ENCODE measurements at places on chromosomes 16 and 17. TPM values are rescaled to one million over a fixed set of nuclear protein-coding genes. Genes with fewer than 3 reads are reported as not detected.
A peak's percentile ranks its signal among the peaks of the same experiment; 100 is the strongest.

DNA sequence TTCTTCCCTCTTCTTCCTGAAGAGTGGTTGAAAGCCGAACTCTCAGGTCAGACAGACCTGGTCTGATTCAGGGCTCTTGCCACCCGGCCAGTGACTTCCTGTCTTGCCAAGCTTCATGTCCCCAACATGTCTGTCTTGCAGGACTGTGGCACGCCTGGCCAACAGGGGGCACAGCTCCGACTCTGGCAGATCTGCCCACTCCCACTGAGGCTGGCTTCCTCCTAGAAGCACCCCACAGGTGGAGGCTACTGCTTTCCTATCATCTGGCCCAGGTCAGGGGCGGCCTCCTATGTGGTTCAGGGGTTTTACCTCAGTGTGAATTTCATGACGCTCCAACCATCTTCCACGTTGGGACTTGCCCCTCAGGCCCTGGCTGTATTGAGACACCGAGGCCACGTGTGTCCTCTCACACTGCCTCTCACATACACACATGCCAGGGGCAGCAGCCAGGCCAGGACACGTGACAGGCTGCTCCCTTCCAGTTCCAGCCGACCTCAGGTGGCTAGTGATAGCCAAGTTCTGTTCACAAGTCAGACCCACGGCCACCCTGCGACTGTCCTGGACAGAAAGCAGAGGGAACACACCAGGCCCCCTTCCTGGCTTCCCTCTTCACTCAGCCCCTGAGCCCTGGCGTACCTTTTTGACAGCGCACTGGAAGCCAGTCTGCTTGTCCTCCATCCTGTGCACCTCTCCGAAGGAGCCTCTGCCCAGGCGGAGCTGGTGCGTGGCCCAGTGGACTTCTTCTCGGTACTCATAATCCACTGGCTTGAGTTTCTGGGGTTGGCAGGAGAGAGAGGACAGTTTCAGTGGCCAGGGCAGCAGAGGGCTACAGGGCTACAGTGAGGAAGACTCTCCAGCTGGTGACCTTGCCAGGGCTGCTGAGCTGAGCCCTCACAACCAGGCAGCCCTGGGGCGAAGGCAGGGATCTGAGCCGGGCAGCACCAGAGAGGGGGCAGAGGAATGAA lies 22.6 kb upstream of the SPATA32 start:
- DNase-seq: peak; percentile 79

GRCh38 chr16:2471016-2471652 lies at the start of gene NTN3:
NTN3 (plus strand) TSS chr16:2471297; CDS start chr16:2471702, 405 bp downstream.
- DNase-seq: peak; percentile 76

DNA sequence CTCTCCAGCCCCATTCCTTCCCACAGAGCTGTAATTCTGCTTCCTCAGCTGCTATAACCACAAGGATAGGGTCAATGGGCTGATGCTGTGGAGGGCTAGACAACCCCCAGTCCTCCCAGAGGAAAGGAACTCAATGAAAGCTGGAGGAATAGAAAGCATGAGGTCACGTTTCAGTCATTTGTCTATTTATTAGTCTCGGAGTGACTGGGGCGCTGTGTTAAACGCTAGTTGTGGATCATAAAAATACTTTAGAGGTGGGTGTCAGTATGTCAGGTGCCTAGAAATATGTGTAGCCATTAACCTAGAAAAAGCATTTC lies 787 bp upstream of the CCL3L1 start:
- DNase-seq: peak; percentile 35

Gene MMP28
- not detected for total RNA-seq

Gene TMC6
- total RNA-seq: 127 TPM
